ENCODE measurements at places on chromosomes 11 and 22.

GRCh38 chr11:46360878-46361277, 13.6 kb downstream of the DGKZ start:
- no peak for DNase-seq

DNA sequence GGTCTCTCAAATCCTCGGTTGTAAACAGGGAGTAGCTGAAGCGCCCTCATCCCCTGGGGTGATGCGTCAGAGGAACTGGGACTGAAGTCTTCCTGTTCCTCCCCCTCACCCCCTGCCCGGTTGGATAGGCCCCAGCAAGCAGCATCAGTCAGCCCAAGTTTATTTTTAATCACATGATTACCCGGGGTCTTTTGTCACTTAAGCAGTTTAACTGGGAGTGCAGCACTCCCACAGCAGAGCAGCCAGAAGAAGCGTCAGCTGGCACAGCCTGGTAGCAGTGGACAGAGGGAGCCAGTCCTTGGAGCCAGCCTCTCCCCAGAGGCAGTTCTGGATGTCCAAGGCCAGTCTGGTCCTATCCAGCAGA, 342.1 kb downstream of the CTTN start:
- no peak for DNase-seq

DNA sequence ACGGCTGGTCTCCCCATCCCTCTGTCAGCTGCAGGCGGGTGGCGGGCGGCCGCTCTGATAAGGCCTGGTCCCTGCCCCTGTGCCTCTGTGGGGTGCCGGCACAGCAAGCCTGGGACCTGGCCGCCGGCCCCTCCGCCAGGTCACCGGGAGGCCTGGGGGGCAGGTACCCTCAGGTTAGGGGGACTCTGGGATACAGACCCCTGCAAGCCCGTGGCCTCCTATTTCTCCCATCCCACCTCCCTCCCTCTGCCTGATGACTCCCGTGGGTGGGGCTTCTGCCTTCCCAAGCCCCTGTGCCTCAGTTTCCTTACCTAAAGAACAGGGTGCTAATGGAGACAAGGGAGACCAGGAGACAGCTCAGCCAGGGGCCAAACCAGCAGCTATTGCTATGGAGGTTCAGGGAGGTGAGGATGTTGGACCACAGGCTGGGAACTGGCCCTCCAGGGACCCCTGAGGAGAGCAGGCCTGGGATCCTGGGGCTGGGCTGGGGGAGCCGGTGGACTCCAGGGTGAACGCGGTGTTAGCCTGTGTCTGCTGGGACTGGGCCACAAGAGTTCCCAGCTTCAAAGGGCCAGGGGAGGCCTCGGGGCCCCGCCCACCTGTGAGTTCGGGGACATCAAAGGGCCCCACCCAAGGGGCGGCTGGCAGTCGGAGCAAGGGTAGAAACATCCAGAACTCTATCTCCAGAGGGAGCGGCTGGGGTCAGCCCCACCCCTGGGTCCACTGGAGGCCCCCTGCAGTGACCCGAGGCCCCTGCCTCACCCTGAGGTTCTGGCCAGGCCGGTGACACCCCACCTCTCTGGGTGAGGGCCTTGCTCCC, 32.0 kb upstream of the TH start:
- DNase-seq = no peak

DNA sequence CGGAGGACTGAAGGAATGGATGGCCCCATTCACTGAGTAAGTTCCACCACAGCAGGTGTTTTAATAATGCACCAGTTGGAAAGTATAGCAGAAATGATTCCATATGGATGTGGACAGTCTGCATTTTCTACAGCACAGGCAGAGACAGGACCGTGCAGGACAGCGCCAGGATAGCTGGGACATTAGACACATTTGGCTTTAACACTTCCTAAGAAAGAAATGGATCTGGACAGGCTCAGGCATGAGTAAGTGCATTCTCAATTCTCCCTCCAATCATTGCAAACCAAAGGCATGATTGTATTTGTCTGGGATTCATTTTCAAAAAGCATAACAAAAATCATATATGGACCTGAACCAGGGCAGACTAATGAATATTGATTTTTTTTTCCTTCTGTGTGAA, 233.0 kb upstream of the POU2AF2 start:
- DNase-seq = no peak

GRCh38 chr11:69114811-69115523, 40.8 kb upstream of the SMIM38 start:
- no peak for DNase-seq

- no peak for DNase-seq
These were observed 25.4 kb upstream of the FXYD2 start for GRCh38 chr11:117849781-117850414.

GRCh38 chr22:40040927-40041326, 46.2 kb downstream of the FAM83F start:
- peak; percentile 8 for DNase-seq

GRCh38 chr22:29821291-29822016, 16.6 kb downstream of the ASCC2 start:
- DNase-seq = no peak

DNA sequence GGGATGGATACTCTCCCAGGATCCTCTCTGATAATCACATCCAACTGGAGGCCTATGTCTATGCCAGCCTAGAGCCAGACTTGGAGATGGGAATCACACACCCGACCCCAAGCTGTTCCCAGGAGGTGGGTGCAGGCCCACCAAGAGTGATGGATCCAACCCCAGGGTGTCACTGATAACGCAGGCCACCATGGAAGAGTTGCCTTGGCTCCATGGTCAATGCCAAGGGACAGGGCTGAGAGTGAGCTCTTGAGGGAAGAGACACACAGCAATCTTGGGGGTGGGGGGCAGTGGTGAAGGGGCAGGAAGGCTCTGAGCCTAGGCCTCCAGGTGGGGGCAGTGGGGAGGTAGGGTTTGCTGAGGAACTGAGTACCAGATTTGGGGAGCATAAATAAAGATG, 16.9 kb downstream of the TUB start:
- DNase-seq = no peak

DNA sequence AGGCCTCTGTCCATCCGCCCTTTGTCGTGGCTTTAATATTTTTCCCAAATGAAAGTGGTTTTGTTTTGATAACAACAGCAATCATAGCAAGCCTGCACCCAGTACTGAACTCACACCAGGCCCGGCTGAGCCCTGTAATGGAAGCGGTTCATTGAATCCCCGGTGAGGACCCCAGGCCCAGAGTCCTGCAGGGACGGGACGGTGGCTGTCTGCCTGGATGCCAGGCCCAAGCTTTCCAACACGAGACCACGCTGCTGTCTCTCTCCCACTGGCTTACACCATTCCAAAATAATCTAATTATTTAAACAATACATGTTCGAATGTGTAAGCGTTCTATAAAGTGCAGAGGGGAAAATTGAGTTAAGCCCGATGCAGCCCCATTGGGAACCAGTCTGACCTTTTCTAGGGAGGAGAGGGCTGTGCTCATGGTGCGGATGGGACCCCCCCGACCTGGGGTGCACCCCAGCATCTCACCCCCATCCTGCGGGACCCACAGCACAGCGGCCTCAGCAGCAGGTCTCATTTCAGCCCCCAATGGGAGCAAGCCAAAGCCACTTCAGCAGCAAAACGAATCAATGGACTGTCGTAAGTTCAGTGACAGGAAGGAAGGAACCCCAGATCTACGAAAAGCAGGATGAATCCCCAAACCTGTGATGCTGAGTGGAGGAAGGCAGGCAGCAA, 1046.9 kb downstream of the BRD1 start:
- DNase-seq = no peak

DNA sequence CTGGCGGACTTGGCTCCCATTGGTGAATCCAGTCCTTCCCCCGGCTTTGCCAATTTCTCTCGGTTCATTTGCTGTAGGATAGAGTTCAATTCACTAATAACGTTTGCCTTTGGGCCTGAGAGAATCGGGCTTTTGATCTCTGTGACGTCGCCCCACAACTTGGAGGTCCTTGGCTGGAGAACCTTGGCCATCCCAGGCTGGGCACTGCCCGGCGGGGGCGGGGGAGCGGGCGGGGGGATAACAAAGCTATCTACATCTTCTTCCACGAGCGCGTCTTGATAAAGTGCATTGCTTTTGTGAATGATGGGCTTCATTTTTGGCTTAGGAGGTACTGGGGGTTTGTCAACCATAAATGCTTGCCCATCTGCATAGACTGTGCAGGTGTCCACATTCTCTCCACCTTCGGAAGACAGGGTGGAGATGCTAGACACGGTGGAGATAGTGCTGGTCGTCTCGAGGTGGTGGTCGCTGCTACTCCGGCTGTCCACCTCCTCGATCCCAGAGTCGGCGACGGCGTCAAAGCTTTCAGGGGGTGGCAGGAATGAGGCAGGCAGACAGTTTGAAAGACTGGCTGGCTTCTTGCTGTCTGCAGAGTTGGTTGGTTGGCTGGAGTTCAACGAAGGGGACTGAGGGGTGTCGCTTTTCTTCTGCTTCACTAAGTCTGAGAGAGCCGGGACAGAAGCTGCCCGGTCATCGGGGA, 87.1 kb downstream of the CTTN start:
- DNase-seq = no peak

DNA sequence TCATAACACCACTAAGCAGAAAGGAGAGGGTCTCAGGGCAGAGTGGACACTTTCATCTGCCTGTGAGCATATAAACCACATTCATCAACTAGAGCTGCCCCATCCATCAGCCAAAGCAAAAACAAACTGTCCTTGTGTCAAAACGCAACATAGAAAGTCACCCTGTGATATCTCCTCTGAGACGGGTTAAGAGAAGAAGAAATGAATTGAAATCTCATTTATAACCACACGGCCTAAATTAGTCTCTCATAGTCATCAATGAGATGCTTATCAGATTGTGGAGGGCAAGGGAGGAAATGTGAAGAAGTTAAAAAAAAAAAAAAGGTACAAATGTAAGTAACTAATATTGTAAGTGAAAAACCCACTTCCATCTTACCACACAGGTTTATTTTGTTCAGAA, 75.7 kb downstream of the SIK3 start:
- DNase-seq = no peak

- DNase-seq = peak; percentile 64
These were observed 63.2 kb upstream of the RRAS2 start for GRCh38 chr11:14422052-14422813.

DNA sequence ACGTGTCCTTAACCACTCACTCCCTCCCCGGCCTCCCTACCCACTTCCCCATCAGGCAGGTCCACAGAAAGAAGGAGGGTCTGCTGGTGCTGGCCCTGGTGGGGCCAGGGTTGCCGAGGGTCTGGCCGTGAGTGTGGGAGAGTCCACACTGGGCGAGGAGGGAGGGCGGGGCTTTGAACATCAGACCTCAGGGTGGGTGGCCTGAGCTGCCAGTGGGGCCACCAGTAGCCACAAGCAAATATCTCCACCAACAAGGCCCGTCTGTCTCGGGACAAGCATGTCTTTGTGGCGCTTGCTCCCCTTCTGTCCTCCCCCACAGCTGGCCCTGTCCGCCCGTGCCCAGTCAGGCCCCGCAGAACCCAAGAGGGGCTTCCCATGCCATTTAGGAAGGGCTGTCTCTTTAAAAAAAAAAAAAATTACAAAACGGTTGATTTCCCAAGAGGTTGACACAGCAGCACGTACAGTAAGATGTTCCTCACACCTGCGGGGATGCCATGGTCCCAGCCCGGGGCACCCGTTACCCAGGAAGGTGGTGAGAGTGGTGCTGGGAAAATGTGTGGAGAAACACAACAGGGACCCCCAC, 17.7 kb upstream of the TALDO1 start:
- peak; percentile 80 for DNase-seq

- no peak for DNase-seq
These were observed 27.2 kb downstream of the SHANK3 start for GRCh38 chr22:50699756-50700386.

DNA sequence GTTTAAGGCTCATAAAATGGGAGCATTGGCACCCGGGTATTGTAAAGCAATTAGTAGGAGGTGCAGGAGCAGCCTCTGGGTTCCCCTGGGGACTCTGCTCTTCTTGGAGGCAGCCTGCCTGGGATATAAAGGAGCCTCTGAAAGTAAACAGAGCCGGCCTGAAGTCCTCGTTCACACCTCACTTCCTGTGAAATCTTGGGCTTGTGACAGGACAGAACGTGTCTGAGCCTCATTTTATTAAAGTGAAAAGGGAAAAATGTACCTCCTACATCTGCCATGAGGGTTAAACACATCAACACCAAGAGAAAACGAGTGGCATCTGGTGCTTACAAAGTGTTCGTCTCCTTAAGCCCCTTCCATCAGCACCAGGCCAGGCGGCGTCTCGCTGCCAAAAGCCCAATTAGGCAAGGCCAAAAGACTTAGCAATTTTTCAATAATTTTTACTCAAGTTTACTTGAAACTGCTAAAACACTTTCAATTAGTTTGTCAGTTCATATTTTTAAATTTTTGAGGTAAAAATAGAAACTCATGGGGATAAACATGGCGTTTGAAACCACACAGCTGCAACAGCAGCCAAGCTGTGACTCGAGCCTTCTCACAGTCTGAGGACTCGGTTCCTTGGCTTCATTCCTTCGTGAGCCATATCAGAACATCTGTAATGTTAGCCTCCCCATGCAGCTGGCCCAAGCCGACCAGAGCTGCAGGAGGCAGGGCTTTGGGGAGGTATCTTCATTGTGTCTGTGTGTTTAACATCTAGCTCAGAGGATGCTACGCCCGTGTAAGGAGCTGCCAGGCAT, 33.6 kb downstream of the MAP6 start:
- DNase-seq = no peak

DNA sequence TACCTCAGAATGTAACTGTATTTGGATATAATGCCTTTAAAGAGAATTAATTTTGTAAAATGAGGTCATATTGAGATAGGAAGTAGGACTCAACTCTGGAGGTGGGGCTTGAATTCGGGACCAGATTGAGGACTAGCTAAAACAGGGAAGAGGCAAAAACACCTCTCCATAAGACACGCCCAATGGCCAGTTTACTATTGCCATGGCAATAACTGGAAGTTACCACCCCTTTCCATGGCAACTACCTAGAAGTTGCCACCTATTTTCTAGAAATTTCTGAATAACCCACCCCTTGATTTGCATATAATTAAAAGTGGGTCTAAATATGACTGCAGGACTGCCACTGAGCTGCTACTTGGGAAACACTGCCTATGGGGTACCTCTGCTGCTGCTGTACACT, 206.4 kb downstream of the TTC28 start:
- no peak for DNase-seq

- peak; percentile 11 for DNase-seq
These were observed 637.0 kb downstream of the OPCML start for GRCh38 chr11:132895340-132895739.

DNA sequence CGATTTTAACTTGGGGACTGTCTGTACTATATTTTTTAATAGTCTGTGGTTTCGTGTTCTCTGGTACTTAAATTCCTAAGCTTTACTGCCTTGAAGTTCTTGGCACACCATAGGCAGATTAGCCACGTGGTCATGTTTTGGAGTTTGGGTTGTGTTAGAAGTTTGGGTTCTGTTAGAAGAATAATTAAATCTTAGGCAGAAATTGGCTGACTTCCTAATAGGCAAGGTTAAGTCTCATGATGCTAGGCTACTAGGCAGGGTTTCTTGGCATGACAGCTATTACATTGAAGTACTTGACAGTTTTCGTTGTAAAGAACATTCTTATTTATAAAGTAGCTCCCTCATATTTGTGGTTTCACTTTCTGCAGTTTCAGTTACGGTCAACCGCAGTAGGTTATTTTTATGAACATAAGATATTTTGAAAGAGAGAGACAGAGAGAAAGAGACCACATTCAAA, 30.0 kb upstream of the MMP7 start:
- peak; percentile 7 for DNase-seq
